ENCODE measurements at places on chromosomes 2 and 18.

- DNase-seq: no peak
Observed at GRCh38 chr2:112520234-112520783, 22.0 kb upstream of the POLR1B start.

DNA sequence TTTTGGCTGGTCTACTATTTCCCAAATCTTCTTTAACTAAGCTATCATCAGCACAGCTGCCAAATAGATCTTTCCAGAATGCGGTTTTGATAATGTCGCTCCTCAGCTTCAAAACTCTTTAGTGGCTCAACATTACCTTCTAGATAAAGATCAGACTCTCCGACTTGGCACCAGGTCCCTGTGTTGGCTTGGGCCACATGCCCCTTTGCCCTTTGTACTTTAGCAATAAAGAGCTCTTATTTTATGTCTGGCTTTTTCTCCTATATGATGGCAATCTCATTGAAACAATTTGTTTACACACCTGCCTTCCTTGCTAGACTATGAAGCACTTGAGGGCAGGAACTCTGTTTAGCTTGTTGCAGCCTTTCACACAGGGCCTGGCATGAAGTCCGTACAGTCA lies 128.9 kb upstream of the GATA6 start:
- no peak for DNase-seq

DNA sequence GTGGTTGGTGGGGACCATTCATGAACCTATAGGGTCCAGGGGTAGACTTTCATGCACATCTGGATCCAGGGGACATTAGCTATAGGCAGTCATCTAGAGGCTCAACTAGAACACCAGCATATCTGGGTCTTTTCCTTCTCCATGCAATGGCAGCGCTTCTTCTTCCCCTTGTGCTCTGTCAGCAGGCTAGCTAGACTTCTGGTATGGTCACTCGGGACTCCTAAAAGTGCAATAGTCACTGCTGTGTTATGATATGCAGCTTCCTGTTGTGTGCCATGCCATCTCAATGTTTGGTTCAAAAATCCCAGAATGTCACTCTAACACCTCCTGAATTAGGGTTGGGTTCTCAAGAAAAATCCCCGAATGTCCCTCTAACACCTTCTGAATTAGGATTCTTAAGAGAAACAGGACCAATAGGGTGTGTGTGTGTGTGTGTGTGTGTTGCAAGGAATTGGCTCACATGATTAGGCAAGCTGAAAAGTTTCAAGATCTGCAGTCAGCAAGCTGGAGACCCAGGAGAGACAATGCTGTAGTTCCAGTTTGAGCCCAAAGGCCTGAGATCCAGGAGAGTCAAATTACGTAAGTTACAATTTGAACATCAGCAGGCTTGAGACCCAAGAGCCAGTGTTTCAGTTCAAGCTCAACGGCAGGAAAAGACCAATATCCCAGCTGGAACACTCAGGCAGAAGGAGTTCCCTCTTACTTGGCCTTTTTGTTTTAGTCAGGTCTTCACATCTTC lies 97.1 kb upstream of the LTBP1 start:
- no peak for DNase-seq

GRCh38 chr2:195021711-195022507 lies 635.1 kb upstream of the SLC39A10 start:
- no peak for DNase-seq

- no peak for DNase-seq
Observed at GRCh38 chr18:6868033-6868432, 138.5 kb downstream of the ARHGAP28 start.

- DNase-seq: no peak
Observed at GRCh38 chr2:234823877-234824376, 127.9 kb upstream of the SH3BP4 start.

DNA sequence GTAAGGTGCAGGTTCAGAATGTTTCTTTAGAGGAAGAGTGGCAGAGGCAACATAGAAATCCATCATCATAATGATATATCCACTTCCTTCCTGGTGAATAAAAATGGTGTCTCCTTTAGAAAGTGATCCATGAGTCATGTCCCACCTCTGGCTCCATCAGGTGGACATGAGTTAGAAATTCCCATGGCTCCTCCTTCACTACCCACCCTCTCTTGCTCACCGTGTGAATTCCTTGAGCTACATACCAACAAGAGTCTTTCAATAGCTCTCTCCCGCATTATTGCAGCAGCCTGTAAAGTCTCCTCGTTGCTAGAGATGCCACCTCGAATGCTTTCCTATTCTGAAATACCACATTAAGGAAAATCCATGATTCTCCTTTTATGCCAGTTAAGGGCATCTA lies 317.6 kb downstream of the LNPK start:
- no peak for DNase-seq

DNA sequence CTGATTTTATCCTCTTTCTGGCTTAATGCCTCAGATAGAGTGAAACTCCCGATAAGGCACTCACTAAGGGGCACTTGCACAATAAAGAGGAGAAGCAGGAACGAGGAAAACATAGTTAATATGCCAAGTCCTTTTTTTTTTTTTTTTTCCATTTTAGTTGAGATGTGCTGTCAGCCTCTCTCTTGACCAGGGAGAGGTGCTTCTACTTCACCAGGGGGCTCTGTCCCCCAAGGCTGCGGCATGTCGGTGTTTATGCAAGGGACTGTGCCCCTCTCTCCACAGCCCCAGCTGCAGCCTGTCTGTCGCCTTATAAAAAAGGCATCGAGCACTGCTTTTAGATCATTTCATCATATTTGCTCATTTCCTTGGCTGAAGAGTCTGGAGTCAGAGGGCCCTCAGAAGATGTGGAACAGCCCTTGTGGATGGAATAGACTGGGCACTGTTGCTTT lies 178.1 kb downstream of the SLC8A1 start:
- DNase-seq: no peak

DNA sequence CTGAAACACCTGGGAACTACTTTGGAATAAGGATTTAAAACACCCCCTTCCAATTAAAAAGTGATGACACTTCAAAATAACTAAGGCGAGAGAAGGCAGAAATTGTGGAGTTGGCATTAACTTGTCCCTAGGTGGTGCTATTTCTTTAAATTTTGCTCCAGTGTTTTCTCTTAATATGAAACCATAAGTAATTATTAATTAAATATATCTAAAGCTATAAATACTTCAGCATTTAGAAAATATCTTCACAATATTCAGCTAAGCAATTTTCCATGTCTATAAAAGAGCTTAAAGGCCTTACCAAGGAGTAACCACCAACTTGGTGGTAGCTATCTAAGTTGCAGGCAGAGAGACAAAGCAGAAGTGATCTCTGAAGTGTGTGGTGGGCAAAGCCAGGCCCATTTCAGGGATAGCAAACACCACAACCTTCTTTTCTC lies 186.8 kb upstream of the PGAP1 start:
- DNase-seq: peak; percentile 25

DNA sequence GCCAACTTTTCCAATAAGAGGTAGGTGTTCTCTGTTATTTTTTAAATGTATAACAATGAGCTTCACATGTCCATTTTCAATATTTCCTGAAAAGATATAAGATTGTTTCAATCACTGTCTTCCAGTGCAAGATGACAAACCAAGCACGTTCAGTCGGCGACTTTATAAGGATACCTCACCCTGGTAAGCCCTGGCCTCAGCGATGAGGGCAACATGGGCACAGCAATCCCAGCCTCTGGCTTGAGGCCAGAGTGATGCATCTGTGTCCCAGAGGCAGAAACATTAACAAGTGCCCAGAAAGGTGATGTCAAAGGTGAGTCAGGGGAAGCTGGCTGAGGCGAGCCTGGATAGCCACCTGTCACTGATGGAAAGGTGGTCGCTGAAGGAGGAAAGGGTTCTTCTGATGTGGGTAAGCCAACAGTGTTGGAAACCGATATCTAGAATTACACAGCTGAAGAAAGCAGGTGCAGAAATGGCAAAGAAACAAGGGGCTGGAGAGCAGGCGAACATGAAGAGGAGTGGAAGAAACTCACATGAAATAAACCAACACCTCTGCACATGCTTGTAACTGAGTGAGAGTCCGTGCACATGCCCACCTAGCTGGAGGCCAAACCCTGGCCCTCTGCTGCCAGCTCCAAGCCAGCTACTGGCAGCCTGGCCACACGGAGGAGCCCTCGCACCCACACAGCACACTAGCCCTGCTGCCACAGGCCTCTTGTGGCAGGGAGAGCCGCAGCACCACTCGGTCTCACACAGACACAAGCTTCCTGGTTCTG lies 65.5 kb downstream of the FBXO15 start:
- DNase-seq: peak; percentile 67

DNA sequence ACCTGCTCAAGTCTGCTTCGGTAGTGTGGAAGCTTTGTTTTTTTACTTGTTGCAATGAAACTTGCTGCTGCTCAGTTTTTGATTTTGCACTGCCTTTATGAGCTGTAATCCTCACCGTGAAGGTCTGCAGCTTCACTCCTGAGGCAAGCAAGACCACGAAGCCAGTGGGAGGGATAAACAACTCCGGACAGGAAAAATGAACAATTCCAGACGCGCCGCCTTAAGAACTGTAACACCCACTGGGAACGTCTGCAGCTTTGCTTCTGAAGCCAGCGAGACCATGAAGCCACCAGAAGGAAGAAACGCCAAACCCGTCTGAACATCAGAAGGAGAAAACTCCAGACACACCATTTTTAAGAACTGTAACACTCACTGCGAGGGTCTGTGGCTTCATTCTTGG lies 245.7 kb upstream of the REG3G start:
- no peak for DNase-seq
